Stimulated activated CD4-positive, alpha-beta T cell treated with anti-CD3 and anti-CD28 coated beads, Interleukin-1b, Interleukin-23, amount 100 ng/mL, for 1 hour (primary cell): ENCODE measurements at places on chromosomes 11 and 22.

GRCh38 chr11:68882391-68882790 lies 21.2 kb downstream of the MRPL21 start:
- no peak for DNase-seq

GRCh38 chr11:66718320-66718971 lies 10.6 kb downstream of the SPTBN2 start:
- no peak for DNase-seq

DNA sequence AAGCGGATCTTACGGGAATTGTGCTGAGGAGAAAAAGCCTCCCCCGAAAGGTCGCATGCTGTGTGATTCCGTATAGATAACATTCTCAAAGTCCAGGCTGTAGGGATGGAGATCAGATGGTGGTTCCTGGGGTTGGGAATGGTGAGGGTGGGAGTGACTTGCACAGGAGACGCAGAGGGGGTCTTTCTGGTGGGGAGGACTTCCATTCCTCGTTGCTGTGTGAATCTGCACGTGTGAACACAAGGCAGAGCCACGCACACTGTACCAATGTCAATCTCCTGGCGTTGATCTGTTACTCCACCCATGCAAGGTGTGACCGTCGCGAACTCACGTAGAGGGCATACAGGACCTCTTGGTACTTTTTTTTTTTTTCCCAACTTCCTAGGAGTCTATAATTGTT lies 59.0 kb upstream of the KCNQ1OT1 start:
- DNase-seq: no peak

DNA sequence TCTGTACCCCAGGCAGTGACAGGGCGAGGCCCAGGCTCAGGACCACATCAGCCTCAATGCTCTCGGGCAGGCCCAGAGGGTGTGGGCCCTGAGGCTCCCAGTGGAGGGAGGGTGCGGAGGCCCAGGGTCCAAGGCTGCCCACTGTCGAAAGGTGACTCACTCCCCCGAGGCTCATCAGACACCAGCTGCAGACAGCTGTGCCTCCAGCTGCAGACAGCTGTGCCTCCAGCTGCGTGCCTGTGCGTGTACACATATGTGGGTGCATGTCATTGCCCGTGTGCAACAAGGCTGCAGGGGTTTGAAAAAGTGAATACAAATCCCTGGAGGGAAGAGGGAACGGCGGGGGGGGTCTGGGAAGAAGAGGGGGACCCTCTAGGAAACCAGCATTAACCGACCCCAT lies 134.3 kb downstream of the BRD1 start:
- DNase-seq: no peak

DNA sequence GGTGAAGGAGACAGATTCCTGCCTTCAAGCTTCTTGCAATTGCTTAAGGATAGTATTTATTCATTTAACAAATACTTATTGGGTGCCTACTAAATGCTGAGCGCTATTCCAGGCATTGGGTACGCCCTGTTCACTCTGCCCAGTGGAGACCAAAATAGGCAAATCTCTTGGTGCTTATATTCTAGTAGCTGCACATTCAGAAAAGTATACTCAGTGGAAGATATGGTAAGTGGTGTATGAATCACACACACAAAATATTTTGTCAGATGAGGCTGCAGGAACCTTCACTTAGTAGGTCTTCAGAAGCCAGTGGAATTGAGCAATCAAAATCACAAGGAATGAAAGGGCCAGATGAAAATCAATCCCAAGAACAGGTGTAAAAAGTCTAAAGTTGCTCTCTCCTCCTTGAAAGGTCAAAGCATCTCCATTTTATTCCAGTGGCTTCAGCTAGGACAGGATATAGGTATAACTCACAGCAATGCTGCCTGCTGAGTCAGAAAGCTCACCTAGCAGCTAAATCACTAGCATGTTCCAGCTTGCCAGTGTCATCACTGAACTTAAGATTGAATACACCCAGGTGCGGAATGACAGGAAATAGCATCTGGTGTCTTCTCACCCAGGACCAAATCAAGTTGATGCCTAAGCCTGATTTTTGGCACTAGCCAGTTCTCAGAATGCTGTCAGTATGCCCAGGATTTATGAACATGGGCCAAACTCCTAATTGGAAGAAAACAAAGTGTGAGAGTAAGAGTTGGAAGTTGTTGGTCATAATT lies 83.9 kb downstream of the AMOTL1 start:
- no peak for DNase-seq

DNA sequence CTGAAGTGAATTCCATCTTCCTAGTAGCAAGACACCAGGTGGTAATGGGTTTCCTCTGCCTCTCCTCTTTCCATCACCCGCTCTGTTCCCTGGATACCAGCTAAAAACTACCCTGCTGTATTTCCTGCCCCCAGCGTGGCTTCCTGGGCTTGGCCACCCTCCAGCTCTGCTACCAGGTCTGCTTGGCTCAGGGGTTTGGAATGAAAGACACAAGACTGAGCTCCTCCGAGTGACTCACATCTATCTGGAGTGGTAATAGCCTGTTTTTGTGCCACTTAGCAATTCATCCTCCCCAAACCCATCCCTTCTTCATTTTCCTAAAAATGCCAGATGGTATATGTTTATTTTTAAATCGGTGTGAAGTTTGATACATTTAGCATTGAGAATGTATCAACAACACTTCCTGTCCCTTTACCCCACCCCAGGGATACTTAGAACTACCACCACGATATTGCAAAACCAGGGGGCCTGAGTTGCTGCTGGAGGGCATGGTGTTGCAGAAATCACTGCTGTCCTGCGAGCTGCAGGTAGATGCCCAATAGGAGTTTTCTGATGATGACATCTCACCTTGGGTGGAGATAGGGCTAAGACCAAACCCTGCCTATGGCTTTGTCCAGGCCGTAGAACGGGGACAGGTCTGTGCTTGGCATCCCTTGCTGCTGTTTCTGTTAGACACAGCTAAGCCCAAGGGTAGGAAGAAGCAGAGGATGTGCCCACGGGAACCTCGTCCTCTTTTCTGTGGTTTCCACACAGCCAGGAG lies 7.5 kb upstream of the MICAL3 start:
- no peak for DNase-seq

GRCh38 chr22:38126928-38127668 lies 16.6 kb upstream of the BAIAP2L2 start:
- DNase-seq: no peak

- DNase-seq: no peak
Measured at GRCh38 chr11:129295746-129296145, 79.9 kb upstream of the BARX2 start.

DNA sequence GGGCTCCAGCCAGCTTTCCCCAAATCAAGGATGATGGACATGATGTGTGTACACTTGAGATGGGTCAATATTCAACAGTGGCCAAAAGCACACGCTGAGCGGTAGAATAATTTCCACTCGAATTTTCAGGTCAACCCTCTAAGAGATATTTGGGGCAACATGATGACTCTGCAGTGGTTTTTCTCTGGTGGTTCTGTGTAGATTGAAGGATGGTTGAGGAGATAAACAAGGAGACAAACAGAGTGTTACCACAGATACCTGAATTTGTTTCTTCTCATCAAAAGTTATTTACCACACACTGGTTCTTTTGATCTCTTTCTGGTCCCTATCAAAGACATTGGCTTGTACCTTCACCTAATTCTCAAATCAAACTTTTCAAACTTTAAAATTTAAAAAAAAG lies 242.0 kb downstream of the ETS1 start:
- no peak for DNase-seq

GRCh38 chr11:33438301-33438700 lies 181.1 kb downstream of the HIPK3 start:
- DNase-seq: no peak

DNA sequence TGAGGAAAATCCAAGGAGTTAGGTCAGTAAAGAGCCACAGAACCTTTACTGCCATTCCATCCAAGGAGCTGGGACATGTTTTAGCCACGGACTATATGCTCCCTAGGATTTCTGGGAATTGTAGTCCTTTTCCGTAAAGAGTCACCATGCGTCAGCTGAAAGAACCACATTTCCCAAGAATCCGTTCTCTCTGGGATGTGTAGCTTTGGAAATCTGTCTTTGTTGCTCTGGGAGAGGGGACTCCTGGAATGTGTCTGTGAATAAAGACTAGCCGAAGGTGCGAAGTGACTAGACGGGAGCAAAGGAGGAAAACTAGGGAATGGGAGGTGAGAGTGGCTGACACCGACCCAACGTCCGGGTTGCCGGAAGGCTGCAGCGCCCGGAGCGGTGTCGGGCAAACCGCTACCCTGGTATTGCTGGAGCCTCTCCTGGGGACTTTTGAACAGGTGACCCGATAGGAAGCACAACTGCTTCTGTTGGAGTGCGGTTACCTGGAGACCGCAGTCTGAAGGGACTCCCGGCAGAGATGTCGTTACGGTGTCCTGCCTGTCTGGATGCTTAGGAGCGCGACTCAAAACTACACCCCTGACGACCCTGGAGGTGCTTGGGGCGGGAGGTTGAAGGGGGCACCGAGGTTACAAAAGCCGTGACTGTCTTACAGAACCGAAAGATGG lies at the start of gene IFTAP:
IFTAP (plus strand) TSS at position 187 of the 674 bp plus-strand sequence. CDS start 15,602 bp downstream, outside the sequence.
- DNase-seq: no peak

- no peak for DNase-seq
Measured at GRCh38 chr11:69447786-69448185, 33.7 kb upstream of the LINC01488 start.

DNA sequence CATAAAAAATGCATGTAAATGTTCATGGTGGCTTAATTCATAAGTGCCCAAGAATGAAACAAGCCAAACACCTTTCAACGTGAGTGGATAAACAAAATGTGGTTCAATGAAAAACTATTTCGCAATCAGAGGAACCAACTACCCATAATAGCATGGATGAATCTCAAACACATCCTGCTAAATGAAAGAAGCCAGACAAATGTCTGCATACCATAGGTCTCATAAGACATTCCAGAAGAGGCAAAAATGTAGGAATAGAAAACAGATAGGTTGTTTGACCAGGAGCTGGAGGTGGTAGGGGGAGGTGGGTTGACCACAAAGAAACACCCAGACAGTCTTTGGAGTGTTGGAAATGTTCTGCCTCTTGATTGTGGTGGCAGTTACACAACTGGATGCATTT lies 13.2 kb upstream of the OSBPL5 start:
- no peak for DNase-seq

GRCh38 chr22:38981005-38981991 lies 849 bp upstream of the APOBEC3B start:
- DNase-seq: no peak

- DNase-seq: no peak
Measured at GRCh38 chr22:19597399-19597735, 73.2 kb upstream of the CLDN5 start.

DNA sequence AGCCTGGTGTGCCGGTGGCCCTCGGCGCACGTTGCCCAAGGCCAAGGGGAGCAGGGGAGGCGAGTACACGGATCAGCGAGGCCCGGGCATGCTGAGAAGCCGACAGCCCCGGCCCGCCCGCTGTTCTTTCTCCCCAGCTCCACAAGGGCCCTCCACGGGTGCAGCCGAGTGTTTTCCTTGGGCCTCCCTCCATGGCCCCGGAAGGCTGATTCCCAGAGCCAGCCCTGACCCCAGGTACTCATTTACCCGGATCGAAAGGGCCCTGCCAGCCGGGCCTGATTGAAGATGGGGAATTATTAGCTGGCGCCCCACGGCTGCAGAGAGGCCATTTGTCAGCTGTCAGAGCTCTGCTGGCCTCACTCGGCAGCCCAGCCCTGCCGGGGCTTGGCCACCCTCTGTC lies 53.1 kb downstream of the WNT7B start:
- no peak for DNase-seq

DNA sequence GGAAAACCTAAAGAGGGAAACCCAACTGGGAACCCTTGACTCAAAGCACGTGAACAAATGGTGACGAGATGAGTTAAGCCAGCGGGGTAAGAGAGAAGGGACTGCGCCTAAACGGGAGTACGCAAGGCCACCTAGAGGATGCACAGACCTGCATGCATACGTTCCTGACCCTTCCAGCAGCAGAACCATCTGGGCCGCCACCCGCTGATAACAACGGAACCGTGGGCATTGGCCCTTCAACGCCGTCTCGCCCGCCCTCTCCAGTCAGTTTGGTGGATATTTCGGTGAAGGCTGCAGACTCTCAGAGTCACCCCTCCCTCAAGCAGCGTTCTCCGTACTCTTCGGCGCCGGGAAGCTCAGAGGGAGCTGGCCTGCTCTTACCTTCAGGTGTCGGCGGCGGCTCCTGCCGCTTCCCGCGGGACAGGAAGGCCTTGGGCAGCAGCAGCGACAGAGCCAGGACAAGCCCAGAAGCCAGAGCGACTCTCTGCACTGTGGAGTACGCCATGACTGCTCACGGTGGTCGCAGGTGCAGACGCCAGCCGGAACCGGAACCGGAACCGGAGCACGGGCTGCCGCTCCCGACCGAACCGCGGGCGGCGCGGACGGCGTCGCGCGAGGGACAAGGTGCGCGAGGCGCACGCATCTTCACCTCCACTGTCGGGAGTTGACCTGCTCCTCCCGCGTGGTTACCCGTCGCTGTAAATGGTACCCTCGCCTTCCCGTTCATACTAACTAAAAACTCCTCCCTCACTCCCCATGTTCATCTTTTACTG lies at the start of gene RIC3:
RIC3 (minus strand) TSS at position 541 of the 773 bp plus-strand sequence; CDS start at position 505, 36 bp downstream.
- DNase-seq: no peak

GRCh38 chr11:134753771-134754520 lies 341.9 kb upstream of the B3GAT1 start:
- no peak for DNase-seq

GRCh38 chr11:30546334-30546733 lies 39.8 kb downstream of the MPPED2 start:
- no peak for DNase-seq

DNA sequence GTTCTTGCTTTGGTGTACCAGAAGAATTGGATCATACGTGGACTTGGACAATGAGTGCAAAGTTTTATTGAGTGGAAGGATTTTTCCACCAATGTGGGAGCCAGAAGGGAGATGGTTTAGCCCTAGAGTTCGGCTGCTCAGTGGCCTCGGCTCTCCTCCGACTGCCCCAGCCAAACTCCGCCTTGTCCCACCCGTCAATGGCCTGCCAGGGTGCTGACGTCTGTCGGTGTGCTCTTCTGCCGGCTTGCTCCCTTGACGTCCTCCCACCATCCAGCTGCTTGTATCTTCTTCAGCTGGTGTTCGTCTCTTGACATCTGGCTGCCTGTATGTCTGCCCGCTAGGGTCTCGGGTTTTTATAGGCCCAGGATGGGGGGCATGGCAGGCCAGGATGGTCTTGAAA lies 154.8 kb downstream of the APOL5 start:
- DNase-seq: no peak

DNA sequence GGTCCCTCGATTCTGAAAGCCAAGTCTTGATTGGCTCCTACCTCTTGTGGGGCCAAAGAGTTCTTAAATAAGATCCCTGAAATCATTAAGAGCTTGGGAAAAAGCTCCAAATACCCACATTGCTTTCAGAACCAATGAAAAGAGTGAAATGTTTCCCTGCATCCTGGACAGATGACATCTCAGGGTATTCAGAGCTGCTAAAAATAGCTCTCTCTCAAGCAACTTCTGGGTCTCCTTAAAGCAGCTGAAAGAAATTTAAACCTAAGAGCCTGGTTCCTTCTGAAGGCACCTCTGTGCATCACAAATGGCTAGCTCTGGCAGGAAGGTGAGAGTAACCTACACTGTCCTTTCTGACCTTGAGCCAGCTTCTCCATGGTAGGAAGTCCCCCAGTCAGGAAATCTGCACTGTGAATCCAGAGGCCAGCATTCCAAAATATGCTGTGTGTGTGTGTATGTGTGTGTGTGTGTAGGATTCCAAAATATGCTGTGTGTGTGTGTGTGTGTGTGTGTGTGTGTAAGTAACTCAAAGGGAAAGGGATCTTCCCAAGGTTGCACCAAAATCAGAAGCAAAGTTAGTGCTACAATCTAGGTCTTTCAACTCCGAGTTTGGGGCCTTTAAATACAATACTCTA lies 50.1 kb downstream of the RELT start:
- DNase-seq: no peak

GRCh38 chr11:70625582-70626518 lies 227.5 kb downstream of the CTTN start:
- DNase-seq: no peak

GRCh38 chr11:116703421-116703820 lies 69.4 kb downstream of the BUD13 start:
- DNase-seq: no peak

GRCh38 chr22:49586873-49587272 lies 240.8 kb downstream of the BRD1 start:
- no peak for DNase-seq
